Ureter (tissue), 1 donor: ENCODE measurements at places on chromosomes 3 and 15. TPM values are rescaled to one million over a fixed set of nuclear protein-coding genes. Genes with fewer than 3 reads are reported as not detected.

Gene KCNMB2
- total RNA-seq: not detected

Gene STAB1
- 191 TPM for total RNA-seq

Gene WNT5A
- 152 TPM for total RNA-seq

Gene AGBL1
- total RNA-seq: not detected

Gene ITIH1
- total RNA-seq: not detected

Gene CHDH
- total RNA-seq: 0.60 TPM

DNA sequence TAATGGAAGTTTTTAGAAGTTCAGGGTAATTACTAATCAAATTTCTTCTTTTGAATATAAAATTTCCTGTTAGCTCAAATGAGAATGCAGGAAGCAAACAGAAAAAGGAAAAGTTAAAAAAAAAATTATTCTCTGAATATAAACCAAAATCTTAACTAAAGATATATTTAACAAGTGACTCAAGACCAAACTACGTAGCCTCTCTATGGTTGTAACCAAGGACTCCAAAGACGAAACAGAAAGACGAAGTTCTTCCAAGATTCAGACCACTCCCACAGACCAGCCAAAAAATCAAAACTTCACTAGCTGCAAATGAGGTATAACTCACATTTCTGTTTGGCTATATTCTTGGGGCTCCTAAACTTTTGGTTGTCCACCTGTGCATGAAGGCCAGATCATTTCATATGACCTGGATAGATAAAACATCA is 846.5 kb upstream of the ALCAM start:
- no peak for DNase-seq

DNA sequence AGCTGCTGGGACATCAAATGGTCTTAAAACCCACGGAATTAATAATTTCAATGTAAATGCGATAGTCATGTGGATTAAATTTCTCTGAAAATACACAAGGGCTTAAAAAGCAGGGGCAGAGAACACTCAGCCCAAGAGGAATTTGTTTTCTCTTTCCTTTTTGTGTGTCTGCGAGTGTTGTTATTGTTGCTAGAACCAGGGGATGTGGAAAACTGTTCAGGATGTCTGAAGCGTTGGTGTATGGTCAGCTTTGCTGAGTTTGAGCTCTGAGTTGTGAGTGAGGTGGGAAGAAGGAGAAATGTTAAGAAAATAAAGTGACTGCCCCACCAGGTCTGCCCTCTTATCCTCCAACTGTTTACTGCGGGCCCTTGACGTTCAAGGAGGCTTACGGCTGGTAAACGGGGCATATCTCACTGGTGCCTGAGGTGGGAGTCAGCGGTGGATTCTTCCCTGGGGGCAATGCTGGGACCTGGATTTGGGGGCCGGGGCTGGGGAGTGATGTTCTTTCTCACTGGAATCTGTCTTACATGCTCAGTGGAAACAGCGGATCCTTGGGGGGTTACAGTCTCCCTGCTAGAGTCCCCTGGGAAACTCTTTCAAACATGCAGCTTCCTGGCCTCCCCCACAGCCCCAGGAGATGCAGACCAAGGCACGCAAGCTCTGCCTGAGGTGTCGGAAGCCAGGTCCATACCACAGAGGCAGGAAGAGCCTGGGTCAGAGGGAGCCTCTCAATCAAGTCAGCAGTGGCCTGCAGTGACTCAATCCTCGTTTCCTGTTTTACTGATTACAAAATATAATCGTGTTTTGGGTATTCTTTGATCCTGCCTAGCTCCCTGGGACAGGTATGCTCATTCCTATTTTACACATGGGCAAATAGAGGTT is 41.8 kb downstream of the ITGA11 start:
- peak; percentile 44 for DNase-seq

- no peak for DNase-seq
Observed at GRCh38 chr15:40785814-40786213, 16.0 kb downstream of the C15orf62 start.

GRCh38 chr15:84606653-84607120 is 5.9 kb downstream of the ZSCAN2 start:
- no peak for DNase-seq

DNA sequence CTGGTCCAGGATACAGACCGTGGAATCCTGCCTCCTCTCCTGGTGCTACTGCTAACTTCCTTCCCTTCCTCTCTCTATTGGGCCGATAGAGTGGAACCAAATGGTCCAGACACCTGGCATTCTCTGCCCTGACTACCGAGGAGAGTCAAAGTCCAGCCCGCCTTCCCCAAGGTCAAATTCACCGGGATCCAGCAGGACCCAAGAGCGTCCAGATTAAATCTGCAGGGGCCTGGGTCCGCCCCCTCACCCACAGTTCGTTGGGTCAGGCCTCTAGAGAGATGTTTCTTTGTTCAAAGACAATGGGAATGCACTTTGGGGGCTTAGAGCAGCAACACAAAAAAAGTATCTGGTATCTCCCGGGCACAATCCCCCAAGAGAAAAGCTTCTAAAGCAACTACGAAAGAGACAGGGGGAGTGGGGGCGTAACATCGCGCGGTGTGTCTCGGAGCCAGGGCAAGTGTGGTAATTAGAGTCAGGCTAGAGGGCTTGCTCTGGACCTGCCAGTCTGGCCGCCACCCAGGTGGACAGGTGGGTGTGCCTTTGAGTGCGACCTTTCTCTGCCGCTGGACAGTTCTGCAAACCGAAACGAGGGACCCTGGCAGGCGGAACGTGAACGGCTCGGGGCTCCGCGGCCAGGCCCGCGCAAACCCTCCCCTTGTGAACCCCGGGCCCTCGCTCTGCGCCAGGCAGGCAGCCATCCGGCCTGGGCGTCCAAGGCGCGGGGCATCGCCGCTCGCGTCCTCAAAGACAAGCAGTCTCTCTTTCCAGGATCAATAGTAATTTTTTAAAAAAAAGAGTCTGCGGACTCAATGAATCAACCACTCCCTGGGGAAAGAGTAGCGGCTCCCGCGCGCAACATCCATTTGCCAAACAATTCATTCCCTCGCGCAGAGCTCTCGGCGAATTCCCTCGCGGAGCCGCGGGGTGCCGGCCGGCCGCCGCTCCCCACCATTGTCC is 806 bp downstream of the KLHL25 start:
- peak; percentile 54 for DNase-seq

- no peak for DNase-seq
Observed at GRCh38 chr3:115418583-115418982, 204.7 kb upstream of the GAP43 start.

DNA sequence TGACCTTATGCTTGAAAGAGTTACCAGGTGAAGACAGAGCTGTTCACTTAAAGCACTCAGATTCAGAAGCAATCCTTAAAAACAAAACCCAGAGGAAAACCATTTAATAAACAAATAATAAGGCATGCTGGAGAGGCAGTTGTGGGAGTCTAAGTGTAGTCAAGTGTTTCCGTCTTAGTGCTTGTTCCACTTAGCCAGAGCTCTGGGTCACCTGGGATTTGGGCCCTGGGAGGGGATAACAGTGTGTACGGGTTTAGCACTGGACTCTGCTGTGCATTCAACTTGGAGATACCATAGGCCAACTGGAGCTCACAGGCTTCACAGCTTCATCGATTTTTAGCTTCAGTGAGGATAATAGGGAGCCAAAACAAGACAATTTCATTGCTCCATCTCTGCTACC is 444.6 kb downstream of the CNTN4 start:
- DNase-seq: no peak

GRCh38 chr15:101057841-101058407 is 138.8 kb downstream of the LRRK1 start:
- DNase-seq: no peak

- DNase-seq: no peak
Observed at GRCh38 chr3:167051421-167051820, 328.7 kb downstream of the ZBBX start.

DNA sequence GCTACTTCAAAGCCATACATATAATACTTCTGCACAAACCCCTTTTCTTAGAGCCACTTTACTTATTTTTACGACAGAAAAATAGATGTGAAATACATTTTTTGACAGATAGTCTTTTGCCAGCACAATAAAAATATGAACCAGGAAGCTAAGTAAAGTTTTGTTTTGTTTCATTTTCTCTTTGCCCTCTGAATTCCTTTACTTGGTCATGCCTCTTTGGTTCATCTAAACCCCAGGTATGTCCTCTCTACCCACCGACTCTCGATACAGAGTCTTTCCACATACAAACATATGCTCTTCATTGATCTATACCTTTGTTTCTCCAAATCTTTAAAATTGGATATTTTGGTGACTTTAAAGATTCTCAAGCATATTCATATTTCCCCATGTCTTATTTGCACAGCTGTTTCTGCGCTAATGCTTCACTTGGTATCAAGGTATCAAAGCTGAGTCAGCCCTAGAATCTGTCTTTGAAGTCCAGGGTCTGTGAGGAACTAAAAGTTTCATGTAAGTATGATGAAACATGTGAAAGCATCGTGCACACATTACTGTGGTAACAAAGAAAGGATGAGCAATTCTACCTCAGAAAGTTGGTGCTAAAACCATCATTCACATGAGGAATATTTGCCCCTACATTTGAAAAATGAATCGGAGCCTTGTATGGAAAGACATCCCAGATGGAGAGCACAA is 845.4 kb downstream of the NAALADL2 start:
- DNase-seq: no peak

- DNase-seq: no peak
Observed at GRCh38 chr3:154421083-154421482, 8.9 kb downstream of the GPR149 start.

- DNase-seq: no peak
Observed at GRCh38 chr3:72187131-72187530, 402.2 kb upstream of the PROK2 start.

DNA sequence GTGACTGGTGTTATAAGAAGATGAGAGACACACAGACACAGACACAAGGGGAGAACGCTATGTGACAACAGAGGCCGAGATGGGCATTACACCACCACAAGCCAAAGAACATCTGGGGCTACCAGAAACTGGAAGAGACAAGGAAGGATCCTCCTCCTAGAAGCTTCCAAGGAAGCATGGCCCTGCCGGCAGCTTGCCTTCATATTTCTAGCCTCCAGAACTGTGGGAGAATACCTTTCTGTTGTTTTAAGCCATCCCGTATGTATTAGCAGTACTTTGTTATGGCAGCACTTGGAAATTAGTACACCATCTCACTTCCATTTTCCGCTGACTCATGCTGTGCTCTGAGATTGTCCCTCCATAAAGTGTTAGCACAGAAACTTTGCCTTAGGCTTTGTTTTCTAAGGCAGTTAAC is 38.7 kb upstream of the CA12 start:
- no peak for DNase-seq
